ENCODE measurements at places on chromosomes 16 and 17.

DNA sequence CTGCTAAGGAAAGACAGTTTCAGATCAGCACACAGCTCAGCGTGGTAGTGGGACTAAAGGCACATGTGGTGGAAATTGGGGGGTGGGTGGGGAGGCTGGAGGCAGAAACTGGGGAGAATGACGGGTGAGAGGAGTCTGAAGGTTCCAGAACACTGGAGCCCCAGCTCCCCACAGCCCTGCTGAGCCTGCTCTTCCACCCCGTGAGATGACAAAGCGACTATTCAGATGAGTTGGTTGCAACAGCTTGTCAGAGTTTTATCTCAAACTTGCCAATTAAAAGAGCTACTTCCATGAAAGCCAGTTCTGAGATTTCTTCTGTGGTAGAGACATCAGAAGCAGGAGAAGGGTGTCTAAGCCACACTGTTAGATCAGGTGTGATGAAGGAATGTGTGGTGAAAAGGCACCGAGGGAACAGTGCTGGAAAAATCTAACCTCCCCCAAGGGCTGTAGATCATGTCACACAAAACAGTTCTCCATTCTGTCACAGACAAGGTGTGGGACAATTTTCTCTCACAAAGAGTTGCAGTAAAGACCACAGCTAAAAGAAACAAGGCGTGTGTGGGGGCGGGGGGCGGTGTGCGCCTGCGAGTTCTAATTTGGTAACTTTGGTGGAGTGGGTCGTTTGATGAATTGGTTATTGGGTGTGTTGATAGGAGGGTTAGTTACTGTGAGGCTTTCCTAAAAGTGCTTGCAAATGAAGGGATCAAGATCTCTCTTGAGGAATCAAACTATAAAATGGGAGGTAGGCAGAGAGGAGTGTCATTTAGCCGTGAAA lies 39.0 kb downstream of the CCDC182 start:
- DNase-seq, result no peak

GRCh38 chr16:73214825-73215677 lies 167.1 kb upstream of the ZFHX3 start:
- peak; percentile 21 for DNase-seq

DNA sequence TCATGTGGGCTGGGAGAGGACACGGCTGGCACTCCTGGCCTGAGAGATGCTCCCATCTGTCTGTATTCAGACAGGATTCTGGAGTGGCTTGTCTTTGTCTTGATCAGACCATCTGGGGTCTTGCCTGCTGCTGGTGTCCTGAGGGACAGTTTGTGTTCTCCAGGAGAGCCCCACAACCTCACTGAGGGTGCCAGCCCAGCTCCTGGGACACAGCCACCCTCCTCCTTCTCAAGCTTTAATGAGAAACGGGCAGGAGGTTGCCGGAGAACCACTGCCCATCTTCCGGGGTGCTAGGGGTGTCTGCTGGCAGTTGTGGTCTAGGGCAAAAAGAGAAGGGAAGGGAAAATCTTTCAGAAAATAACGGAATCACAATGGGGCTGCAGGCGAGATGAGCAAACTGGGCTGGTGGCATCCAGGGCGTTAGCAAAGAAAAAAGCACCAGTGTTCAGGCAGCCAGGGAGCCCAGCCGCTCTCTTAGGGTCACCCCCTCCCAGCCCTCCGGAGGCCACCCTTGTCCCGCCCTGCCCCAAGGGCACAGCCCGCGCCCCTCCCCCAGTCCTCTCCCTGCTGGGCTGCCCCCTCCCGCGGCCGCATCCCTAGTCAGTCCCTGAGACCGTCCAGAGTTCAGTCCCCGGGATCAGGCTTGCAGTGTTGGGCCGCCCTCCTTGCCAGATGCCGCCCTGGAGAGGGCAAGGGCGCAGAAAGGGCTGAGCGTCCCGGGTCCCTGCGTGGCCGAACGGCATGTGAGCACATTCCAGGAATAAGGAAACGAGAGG lies 824.7 kb downstream of the KCNJ18 start:
- DNase-seq, result no peak

DNA sequence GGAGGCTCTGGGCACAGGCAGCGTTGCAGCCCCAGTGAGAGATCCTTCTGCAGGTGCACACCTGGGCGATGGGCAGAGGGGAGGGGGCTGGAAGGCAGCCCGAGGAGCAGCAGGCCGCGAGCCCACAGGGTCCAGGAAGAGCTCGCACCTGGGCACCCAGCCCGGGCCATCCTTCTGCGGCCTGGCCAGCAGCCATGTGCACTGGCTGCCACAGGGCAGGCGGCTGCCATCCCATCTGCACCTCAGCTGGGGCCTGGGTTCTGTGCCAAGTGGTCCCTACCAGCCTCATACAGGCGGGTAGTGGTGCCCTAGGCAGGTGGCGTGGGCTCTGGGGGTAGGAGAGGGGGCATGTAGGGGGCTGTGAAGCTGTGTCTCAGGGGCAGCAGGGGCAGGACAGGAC lies 197.2 kb downstream of the RBFOX3 start:
- no peak for DNase-seq

DNA sequence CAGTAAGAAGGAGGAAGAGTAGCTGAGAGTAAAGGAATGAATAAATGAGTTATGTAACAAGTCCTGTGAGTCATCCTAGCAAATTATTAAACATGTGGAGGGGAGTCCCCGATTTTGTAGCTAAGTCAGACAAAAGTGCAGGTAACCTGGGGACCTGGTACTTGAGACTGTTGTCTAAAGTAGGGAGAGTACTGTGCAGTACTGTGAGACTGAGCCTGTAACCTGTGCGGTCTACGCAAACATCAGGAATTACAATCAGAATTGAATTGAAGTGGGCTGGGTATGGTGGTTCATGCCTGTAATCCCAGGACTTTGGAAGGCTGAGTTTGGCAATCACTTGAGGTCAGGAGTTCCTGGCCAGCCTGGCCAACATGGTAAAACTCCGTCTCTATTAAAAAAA lies 35.7 kb downstream of the IKZF3 start:
- DNase-seq, result no peak
